CD4-positive, alpha-beta T cell treated with Interleukin-4 for 1 hour (primary cell): ENCODE measurements at places on chromosomes 11 and 22.

GRCh38 chr22:37162221-37163095 is 12.7 kb upstream of the IL2RB start:
- peak; percentile 83 for DNase-seq

- peak; percentile 32 for DNase-seq
Observed at GRCh38 chr11:68840661-68841653, 759 bp downstream of the CPT1A start.

DNA sequence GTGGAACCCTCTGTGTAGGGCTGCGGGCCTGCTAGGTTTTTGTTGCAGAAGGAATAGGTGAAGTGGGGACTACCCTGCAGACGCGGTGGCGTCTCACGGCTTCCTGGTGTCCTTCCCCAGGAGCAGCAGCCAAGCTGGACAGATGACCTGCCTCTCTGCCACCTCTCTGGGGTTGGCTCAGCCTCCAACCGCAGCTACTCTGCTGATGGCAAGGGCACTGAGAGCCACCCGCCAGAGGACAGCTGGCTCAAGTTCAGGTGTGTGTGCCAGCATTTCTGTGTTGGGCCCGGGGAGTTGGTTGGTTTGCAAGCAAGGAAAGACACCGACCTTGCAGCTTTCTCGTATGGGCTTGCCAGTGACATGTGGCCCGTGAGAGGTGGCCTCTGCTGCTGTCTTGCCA is 15.3 kb downstream of the TAB1 start:
- DNase-seq, result no peak

- DNase-seq, result peak; percentile 76
Observed at GRCh38 chr11:63023841-63024648, 8.4 kb upstream of the SLC22A8 start.

- no peak for DNase-seq
Observed at GRCh38 chr22:27839057-27839660, 37.6 kb upstream of the MN1 start.

DNA sequence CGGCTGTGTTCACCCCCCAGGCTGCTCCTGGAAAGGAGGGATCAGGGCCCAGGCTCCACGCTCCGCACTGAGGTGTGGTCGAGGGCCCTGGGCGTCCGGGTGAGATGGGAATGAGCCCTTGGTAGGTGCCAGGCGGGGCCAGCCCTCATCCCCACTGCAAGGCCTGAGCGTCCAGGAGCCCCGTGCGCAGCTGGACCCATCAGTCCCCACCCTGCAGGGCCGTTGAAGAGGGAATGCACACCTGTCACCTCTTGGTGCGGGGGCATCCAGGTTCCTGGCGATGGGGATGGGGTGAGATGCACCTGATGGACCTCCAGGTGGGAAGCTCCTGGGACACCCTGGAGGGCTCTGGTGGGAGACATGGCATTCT is 72.2 kb downstream of the KCNQ1 start:
- peak; percentile 1 for DNase-seq

GRCh38 chr22:20566420-20567260 is 59.2 kb downstream of the MED15 start:
- DNase-seq, result peak; percentile 80

- DNase-seq, result no peak
Observed at GRCh38 chr11:105897161-105897560, 124.9 kb downstream of the MSANTD4 start.

- DNase-seq, result no peak
Observed at GRCh38 chr22:38718414-38718813, 12.7 kb downstream of the GTPBP1 start.

- no peak for DNase-seq
Observed at GRCh38 chr22:49490692-49491091, 337.0 kb downstream of the BRD1 start.

DNA sequence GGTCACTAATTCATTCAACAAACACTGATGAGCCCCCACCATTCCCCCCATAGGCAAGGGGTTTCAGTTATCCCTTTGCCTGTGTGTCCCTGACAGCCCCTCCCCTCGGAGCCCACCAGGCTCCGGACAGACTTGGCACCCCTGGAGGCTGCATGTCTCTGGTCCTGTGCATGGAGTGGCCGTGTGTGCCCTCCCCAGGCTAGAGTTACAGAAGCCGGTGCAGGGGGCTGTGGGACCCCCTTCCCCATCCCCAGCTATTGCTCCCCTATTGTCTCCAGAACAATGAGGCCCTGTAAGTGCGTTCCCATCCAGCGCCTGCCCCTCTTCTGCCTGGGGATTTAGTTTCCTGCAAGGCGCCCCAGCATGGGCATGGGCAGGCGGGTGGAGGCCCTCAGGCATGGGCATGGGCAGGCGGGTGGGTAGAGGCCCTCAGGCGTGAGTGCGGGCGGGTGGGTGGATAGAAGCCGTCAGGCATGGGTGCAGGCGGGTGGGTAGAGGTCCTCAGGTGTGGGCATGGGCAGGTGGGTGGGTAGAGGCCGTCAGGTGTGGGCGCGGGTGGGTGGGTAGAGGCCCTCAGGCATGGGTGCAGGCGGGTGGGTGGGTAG is 1.5 kb downstream of the MUC2 start:
- DNase-seq, result no peak

DNA sequence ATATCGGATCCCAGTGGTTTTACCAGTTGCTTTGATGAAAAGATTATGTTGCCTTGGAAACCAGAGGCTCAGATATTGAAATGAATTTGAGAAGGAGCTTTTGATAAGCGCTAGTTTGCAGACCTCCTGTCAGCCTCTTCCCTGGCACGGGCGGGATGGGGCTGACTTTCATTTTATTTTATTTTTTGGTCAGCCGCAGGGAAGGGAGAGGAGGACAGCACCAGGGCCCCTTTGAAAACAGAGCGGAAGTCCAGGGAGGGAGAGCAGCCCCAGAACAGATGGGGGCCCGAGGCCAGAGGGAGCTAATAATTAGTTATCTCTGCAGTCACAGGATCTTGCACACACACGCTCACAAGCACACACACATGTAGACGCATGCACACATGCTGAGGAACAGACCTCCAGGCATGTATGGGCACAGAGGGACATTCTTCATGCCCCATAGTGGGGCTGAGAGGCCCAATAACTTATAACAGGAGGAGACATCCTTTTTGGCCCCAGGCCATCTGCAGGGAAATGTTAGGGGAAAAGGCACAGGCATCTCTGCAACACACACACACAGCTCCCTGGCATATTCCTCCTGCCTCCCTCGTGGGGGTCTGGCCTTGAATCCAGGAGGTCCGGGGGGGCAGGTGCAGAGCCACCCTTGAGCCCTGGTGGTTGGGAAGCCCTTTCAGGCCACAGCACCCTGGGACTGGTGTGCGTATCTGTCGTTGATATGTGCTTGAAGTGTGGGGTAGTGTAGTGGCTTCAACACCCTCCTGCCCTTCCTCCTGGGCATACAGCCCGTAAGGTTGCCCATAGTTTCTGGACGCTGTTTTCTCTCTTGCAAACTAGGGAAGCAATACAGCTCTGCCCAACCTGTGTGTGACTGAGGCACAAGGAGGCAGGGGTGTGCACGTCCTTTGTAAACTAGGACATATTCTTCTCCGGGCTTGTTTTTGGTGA is 117.3 kb downstream of the CEP164 start:
- DNase-seq, result no peak

DNA sequence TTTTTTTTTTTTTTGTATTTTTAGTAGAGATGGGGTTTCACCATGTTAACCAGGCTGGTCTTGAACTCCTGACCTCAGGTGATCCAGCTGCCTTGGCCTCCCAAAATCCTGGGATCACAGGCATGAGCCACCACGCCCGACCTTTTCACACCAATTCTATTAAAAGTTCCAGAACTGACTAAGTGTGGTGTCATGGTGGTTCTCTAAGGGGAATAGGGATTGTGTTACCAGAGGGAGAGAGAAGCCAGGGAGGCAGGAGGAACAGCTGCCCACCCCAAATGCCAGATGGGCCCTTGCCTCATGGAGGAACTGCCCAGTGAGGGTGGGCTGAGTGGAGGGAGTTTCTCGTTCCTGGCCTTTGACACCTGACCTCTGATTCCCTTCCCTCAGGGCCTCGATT is 5.9 kb downstream of the RPS6KA4 start:
- no peak for DNase-seq

GRCh38 chr11:103789952-103790351 is 246.5 kb upstream of the DDI1 start:
- DNase-seq, result no peak

GRCh38 chr11:119196833-119197483 is 9.2 kb upstream of the CBL start:
- peak; percentile 78 for DNase-seq

DNA sequence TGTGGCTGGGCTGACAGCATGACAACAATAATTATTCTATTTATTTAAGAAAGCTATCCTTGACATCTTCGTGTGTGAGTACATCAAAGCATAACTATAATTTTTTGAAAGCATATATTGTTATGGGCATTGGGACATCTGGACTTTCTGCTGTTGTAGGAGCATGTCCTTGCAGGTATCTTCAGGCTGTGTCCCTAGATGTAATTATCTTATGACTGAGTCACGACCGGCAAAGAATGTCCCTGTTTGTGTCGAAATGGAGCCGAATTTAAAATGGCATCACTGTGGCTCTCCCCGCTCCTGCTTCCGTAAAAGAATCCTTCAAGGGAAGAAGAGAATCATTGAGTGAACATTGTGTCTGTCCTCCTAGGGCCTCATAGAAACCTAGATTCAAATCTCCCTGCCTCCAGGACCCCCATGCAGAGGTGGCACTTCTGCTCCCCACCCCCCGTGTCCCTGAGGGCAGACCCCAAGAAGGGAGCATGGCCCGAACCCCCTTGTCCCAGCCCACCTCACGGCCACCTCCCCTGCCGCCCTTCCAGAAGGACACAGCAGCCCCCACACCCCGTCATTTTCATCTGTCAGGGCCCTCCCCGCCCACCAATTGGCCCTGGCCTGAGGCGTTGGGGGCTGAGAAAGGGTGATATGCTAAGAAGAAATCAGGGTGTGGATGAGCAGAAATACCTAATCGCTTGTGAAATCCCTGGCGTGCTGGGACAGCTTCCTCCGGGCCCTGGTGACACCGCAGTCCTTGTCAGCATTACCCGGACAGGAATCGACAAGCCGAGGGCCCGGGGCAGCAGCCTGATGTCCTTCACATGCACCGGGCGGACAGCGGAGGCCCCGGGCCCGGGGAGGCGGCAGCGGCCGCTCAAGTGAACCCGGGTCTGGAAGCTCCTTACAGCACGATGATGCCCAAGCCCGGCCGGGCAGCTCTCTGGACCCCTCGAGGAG is 48.6 kb upstream of the SLC22A12 start:
- no peak for DNase-seq

DNA sequence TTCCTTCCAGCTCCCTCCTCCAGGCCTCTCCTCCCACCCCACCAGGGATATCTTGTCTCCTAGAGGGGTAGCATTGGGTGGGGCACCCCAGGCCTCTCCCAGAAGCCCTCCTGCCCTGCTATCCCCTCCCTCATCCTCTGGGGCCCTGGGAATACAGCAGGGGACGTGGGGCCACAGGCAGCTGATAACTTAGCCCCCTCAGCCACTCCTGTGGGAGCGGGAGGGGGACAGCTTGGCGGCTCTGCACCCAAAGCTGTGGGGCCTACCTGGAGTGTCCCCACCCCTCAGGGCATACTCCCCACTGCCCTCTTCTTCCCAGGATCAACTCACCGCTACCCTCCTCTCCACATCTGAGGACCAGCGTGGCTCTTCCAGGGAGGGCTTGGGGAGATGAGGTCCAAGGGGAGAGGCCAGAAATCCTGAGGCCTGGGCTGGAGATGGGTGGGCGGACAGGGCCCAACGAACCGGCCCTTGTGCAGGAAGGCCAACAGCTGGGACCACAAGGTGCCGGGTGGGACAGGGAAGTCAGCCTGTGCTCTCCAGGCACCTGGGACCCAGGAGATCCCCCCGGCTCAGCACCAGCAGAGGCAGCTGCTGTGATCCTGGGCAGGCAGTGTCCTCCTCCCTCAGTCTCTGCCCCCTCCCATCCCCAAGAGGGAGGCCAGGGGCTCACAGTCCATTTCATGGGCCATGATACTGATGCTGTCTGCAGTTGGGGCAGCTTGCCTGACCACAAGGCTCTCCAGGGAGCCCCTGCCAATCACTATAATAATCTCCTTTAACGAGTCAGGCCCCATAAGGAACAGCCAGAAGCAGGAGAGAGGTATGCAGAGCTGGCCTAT is 23.2 kb downstream of the NEAT1 start:
- DNase-seq, result no peak

DNA sequence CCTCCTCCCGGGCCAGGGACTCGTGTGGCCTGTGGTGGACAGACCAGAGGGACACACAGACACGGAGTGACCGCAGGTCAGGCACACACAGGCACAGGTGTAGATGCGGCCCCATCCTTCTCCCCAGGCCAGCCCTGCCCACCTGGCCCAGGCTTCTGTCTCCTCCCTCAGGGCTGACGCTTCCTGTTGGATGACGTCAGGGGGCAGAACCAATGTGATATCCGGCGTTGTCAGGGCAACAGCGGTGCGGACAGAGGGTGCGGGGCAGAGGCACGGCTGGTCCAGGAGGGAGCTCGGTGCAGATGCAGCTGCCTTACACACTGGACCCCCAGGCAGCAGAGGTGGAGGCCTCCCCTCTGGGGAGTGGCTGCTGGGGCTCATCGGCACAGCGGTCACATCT is 2.9 kb upstream of the TUBGCP6 start:
- DNase-seq, result peak; percentile 78

GRCh38 chr11:9823887-9824385 is 160.1 kb downstream of the SWAP70 start:
- no peak for DNase-seq

GRCh38 chr11:77087723-77088225 is 14.9 kb upstream of the OMP start:
- no peak for DNase-seq

- DNase-seq, result no peak
Observed at GRCh38 chr22:37014835-37015586, 4.2 kb downstream of the TST start.

DNA sequence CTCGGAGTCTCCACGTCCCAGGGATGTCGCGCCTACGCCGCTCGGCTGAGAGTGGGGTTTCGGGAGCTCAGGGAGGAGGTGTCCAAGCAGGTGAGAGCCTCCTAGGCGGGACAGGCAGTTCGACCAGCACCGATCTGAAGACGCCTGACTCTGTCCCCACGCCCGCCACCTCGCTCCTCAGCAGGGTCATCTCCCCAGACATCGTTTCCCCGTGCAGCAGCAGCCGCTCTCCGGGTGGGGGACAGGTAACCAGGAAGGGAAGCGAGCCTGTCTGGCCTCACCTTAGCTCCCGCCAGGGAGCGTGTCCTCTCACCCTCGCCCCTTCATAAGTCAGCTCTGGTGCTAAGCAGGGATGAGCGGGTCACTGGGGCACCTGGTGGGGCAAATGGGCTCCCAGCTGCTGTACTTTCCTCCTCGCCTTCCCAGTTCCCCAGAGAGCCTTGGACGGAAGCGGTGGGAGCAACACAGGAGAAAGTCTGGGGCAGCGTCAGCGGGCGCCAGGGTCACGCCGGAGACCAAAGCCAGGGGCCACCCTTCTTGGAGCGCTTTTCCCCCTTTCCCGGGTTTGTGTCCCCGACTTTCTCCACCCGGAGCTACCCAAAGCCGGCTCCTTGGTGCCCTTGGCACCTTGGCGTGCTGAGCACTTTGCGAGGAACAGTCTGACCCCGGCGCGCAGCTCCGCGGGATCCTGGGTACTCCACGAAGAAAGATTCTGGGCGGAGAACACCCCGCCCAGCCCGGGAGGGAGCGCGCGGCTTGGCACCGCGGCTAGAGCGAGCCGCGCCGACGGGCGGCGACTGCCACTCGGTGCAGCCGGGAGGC is 1.6 kb downstream of the SPON1 start:
- DNase-seq, result no peak

- DNase-seq, result no peak
Observed at GRCh38 chr22:17966403-17966717, 58.0 kb downstream of the MICAL3 start.

- no peak for DNase-seq
Observed at GRCh38 chr11:120073196-120073595, 64.7 kb downstream of the TRIM29 start.
